ENCODE measurements at places on chromosomes 13 and 19.

DNA sequence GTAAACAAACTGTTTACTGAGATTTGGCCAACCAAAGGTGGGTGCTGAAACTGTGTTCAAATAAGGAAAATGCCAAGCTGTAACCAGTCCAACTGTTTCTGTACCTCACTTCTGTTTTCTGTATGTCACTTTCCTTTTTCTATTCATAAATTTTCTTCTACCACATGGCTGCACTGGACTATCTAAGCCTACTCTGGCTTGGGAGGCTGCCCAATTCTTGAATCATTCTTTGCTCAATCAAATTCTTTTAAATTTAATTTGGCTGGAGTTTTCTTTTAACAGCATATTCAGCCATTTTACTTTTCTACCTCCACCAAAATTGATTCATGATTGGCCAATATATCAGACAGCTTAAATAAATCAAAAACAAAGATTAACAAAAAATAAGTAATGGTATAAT, 1575.5 kb upstream of the SPRY2 start:
- peak; percentile 5 for DNase-seq

GRCh38 chr13:38391341-38391740, 41.7 kb downstream of the UFM1 start:
- DNase-seq: no peak

DNA sequence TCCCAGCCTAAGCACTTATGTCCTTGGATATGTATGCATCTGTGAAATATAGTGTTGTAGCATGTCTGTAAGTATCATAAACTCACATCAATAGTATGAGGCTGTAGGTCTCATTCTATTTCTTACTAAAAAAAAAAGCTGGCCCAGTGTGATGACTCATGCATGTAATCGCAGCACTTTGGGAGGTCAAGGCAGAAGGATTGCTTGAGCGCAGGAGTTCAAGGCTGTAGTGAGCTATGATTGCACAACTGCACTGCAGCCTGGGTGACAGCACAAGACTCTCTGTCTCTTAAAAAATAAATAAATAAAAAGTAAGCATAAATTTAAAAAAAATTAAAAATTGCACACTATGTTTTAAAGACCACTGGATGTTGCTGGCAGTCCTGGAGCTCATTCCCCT, 79.1 kb upstream of the SPATA13 start:
- DNase-seq: no peak

GRCh38 chr13:23372264-23372906, 61.1 kb downstream of the SACS start:
- no peak for DNase-seq

DNA sequence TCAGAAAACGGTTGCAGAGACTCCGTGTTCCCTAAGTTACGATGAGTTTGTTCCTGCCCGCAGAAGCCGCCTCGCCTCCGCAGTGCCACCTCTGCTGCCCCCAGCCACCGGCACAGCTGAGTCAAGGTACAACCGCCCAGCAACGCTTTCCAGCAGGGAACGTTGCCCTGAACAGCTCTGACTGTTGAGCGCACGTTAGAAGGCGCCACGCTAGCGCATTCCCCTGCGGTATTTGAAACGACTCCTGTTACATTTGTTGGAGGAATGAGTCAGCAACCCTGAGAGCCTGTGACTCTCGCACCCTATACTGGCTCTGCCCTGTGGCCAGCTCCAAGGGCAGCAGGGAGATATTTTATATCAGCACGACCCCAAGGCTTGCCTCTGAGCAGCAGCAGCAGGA, 302.8 kb downstream of the TEX29 start:
- no peak for DNase-seq

GRCh38 chr19:13521066-13521465, 14.8 kb upstream of the CACNA1A start:
- no peak for DNase-seq

- DNase-seq: peak; percentile 11
Observed at GRCh38 chr19:6866741-6867151, 20.6 kb upstream of the ADGRE1 start.

DNA sequence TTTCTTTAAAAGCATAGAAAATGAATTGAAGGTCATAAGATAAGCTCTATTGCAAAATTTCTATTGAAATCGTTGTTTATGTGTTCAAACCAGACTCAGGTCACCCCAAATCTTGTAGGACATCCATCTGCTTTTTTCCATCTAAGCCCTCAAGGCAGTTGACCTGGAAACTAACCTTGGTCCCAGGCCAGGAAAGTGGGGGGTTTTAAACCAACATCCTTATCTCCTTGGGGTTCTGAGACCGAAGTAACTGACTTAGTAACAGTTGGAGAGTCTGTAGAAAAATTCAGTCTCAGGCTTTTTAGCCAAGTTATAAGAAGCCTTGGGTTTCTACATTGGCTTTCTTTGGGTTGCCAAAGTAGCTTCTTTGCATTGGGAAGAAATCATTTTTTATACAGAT, 23.4 kb downstream of the ZNF507 start:
- no peak for DNase-seq
